ENCODE measurements at places on chromosomes 3 and 15.

DNA sequence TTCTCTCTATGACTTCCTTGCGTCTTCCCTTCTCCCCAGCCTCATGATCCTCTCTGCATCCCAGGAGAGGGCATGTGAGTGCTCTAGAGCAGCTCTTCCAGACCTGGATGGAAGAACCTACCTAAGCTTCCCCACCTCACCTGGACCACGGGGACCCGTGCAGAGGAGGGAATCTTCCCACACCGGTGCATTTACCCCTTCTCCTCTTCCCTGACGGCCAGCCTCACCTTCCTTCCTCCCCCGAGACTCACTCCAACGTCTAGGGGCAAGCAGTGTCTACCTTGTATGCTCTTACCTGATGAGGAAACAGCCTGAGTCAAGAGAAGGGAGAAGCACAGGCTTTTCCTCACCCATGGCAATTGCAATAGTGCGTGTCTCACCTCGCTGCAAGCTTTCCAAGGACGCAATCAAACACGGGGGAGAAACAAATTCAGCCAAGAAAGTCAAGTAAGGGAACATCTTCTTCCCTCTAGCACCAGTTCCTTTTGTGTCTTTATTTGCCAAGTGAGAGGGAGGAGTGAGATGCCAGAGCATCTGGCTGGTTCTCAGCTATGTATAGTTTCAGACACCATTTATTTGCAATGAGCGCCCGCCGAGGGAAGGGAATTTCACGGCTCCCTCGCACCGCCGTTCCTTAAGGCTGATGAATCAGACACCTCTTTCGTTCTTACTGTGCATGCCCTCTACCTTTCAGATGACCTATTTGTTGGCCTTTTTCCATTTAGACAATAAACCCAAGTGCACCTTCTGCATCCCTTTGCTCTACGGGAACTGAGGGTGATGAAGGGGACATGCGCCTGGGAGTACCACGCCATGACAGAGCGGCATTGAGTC, 1.8 kb upstream of the CCR9 start:
- DNase-seq: peak; percentile 16

GRCh38 chr3:195224980-195225580, 45.9 kb downstream of the XXYLT1 start:
- DNase-seq: no peak

GRCh38 chr3:102466001-102466400, 31.2 kb downstream of the ZPLD1 start:
- DNase-seq: no peak

GRCh38 chr3:136114421-136114820, 81.7 kb downstream of the MSL2 start:
- DNase-seq: no peak

DNA sequence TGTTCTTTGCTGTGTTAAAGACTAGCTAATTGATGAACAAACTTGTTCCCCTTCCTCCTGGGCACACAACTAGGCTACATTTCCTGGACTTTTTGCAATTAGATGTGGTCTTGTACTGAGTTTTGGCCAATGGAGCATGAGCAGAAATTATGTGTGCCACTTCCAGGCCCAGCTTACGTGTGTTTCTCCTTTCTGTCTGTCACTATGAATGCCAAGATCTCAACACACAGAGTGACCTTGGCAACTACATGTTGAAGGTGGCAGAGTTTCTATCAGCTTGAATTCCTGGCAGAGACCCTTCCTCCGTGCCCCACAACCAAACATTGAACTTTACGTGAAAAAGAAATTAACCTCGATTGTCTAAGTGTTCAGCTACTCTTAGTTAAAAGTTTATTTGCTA, 81.7 kb upstream of the PIAS1 start:
- no peak for DNase-seq

DNA sequence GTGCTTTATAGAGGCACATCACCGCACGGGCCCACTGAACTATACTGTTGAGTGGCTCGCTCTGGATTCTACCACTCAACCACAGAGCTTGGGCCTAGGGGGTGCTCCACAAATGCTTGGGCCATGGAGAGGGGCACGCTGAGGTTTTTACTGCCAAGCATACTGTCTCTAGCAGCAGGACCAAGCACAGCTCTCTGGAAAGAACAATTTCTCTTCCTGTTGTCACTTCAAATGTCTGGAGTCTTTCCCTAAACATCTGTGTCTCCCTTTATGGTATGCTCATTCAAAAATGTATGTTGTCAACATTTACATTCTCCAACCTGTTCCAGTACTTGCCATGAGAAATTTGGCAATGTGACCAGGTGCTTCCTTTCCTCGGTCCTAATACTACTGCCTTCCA, 114.7 kb upstream of the TPM1 start:
- no peak for DNase-seq

DNA sequence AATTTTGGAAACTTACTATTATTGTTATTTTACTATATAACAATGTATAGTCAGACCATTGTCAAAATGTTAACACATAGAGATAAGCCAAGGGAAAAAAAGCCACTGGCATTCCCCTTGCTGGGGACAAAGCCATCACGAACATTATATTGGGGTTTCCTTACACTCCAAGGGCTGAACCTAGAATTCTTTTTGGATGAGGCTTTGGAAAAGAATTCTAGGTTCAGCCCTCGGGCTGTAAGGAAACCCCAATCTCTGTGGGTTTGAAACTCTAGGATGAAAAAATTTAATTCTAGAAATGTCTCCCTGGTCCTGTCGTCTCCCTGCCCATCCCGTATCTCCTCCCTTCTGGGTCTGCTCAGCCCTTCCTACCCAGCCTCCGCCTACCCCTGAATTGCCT, 67.0 kb upstream of the SMAD6 start:
- DNase-seq: no peak

- DNase-seq: no peak
These were observed 6.6 kb downstream of the OSBPL10 start for GRCh38 chr3:31974471-31974870.

- DNase-seq: no peak
These were observed 195.0 kb downstream of the RBMS3 start for GRCh38 chr3:29475854-29476253.

All from activated CD4-positive, alpha-beta T cell treated with anti-CD3 and anti-CD28 coated beads, Interleukin-10, Interleukin-2, amounts not matched to agents 100 ng/mL and 50 ng/mL, durations not matched to agents 16 hours and 8 hours (primary cell).